Hepatocyte (in vitro differentiated cells): ENCODE measurements at places on chromosomes 3 and 15. TPM values are rescaled to one million over a fixed set of nuclear protein-coding genes. Genes with fewer than 3 reads are reported as not detected.

DNA sequence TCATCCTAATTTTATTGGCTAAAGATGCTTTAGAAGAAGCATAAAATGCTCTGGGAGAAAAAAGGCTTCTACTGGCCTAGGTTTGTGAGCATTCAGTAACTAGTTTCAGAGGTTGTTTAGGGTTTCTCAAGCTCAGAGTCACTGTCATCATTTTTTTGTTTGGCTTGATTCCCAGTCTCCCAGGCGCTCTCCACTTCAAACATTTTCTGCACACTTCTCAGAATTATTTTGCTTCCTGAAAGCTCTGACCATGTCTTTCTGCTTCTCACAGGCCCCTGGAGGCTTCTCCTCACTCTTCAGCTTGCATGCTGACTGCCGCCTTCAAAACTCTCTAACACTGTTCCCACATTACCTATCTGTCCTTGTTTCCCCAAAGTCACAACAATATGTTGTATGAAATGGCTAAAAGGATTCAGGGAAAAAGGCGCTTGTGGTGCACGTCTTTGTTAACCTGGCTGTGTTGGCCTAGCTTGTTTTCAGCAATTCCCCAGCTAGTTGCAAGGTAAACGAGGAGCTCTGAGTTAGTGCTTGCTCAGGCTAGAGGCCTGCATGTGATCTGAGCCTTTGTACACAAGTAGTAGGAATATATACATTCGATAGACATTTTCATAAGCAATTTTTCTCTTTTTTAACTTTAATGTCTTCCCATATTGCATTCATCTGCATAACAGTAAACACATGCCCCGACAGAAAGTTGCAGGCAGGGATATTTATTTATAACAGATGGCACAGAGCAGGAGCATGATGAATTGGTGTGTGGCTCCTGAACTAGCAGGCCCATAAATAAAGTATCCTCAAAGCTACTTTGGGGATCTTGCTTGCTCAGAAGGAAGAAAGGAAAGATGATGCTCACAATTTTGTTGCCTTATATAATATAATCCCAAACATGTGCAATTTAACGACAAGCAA, 129.2 kb upstream of the DPH6 start:
- DNase-seq = peak; percentile 22

- no peak for DNase-seq
Measured at GRCh38 chr15:73370151-73370550, 1.4 kb upstream of the HCN4 start.

DNA sequence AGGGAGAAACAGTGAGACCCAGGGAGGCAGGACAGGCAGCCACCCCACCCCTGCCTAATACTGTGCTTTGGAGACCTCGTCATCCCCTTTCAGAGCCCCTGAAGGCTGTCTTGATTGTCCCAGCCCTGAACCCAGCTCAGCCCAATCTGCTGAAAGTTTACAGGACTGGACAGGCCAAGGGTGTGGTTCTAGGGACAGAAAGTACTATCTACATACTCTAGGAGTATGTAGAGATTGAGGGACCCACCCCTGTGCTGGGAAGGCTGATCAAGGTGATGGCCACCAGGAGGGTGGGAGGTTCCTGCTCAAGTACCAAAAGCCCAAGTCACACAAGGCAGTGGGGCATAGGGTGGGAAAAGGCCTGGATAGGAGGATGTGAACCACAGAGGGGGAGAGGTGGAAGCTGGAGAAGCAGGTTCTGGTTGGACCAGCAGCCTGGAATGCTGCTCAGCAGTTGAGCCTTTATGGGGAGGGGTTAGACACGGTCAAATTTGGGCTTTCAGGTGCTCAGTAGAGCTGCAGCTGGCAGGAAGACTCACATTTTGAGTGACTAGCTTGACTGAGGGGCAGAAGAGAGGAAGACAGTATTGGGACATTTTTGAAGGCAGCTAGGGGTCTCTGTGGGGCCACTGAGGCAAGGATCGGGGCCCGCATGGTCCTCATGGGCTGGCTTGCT, 6.7 kb downstream of the NBEAL2 start:
- DNase-seq = no peak

DNA sequence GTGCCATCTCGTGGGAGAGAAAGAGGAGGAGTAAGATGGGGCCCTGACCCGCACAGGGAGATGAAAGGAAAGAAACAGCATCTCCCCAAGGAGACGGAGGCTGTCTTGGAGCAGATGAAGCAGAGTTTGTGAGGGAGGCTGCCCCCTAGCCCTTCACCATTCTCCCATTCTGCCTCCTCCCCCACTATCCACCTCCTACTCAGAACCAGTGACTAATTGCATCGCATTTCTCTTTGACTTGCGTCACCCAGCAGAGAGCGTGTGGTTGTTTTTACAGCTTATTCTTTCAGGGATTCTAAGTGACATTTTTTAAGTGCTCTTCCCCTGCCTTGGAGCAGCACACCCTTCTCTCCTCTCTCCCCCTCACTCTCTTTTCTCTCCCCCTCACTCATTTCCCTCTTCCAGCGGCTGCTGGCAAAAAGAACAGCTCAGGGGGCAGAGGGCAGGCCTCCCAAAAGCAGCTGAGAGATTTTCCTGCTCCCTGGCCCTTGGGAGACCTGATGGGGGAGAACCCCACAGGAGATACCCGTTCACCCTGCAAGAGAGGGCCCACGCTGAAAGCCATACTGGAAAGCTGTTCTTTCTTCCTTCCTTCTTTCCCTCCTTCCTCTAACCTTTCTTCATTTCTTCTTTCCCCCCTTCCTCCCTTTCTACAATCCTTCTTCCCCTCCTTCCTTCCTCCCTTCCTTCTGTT, 91.8 kb downstream of the MRPL46 start:
- DNase-seq = peak; percentile 25

DNA sequence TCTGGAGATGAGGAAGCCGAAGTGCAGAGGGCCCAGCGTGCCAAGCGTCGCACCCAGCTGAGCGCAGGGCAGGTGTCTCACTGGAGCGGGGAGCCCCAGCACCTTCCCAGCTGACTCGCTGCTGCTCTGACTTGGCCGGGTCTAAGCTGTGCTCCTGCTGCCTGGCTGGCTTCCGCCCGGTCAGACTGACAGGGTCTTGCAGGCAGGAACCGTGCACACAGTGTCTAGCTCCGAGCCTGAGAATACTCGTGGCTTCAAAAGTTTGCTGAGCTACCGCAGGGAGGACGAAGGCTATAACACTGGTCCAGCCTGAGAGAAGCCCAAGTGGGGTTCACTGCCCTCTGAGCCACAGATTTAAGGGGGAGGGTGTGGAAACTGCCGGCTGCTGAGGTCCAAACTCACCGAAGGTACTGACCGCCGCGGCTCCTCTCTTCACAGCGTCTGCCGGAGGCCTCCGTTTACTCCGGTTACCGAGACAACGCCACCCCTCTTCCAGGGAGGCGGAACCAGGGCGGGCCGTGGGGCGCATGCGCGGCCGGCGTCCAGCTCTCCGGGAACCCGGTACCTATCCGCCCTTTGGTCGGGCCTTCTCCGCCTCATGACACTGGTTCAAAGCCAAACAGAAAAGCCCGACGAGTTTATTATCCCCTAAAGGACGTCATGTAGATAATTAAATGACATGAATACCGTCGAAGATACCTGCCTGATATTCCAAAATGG, at the start of gene CFAP44:
CFAP44 (minus strand) TSS at position 443 of the 720 bp plus-strand sequence. CDS start 7,829 bp downstream, outside the sequence.
- DNase-seq = peak; percentile 86

DNA sequence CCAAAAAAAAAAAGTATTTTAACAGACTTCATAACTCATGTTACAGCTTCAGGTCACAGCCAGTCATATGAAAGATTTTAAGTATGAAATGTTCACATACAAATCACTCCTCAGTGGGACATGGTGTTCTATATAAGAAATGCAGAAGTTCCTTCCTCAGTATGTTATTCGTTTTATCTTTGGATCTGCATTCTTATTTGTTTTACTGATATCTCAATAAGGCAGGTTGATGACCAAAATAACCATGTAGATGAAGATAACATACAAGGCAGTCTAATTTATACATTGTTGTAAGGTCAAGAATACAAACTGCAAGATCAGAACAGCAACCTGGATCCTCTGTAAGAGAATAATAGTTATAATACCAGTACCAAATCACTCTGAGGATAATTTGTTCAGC, 75.6 kb downstream of the CHAC1 start:
- no peak for DNase-seq

TLR9 gene
- total RNA-seq = not detected in 2 replicates

LINGO1 gene
- total RNA-seq = 3.3 and 4.3 TPM in 2 replicates

IGSF11 gene
- total RNA-seq = 0.40 TPM in 1 of 2 replicates, not detected in the other

SLC24A5 gene
- total RNA-seq = not detected in 2 replicates
